ENCODE measurements at places on chromosomes 1 and 21.

DNA sequence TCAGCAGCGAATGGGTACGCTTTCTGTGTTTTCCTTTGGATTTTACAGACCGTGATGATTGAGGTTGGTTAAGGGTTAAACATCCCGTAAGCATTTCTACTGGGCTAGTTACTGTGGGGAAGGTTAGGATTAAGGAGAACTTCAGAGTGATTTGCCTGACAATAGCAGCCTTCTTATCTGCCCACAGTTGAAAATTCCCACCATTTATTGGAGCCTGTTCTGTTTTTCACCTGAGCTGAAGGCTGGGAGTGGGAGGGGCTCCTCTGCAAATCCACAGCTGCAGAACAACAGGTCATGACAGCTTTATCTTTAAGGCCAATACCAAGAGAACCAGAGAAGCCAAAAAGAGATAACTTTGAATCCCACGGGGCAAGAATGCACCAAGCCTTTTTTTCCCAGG is 168.6 kb downstream of the KAZN start:
- DNase-seq = no peak

GRCh38 chr1:201593200-201593921 is 54.4 kb downstream of the NAV1 start:
- no peak for DNase-seq

GRCh38 chr1:18794051-18794450 is 65.4 kb downstream of the TAS1R2 start:
- DNase-seq = no peak

- DNase-seq = no peak
Measured at GRCh38 chr1:63108206-63108605, 214.2 kb upstream of the FOXD3 start.

GRCh38 chr1:172134087-172134731 is 286.3 kb upstream of the C1orf105 start:
- no peak for DNase-seq

GRCh38 chr21:45104560-45104959 is 30.2 kb downstream of the ADARB1 start:
- DNase-seq = no peak
